Vagina (tissue), 2 donors: ENCODE measurements at places on chromosomes 11 and 22. TPM values are rescaled to one million over a fixed set of nuclear protein-coding genes. Genes with fewer than 3 reads are reported as not detected.

The CPSF7 gene
- total RNA-seq: 50.8 TPM

DNA sequence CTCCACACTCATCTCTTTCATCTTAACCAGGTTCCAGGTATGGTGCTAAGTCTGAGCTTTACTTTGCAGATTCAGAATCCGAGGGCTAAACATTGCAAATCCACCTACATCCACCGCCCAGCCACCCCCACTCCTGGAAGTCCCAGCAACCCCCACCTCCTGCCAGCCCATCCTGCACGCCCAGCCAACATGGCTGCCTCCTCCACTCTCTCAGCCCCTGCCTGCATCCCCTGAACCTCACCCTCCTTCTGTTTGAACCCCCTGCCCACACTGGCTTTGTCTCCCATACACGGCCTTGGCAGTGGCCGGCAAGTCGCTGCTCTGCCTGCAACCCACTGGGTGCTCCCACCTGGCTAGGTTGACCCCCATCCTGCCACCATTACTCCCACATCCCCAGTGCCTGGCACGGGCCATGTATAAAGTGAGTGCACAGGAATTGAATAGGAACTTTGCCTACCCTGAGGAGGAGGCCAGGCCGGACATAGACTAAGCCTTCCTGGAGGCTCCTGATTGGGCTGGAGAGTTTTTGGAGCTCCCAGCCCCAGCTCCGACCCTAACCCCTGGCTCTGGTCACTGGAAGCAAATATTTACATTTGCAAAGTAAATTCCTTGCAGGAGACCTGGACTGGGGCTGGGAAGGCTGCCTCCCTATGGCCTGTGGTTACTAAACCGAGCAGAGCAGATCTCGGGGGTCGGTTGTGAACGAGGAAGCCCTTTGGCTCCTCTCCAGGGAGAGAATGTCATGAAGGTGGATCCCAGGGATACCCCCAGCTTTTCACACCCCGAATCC is 14.4 kb downstream of the EMID1 start:
- DNase-seq: no peak
- no peaks in the 10 kb centered on the region for H3K36me3 ChIP-seq
- no peak overlapping the region for H3K27ac ChIP-seq
- H3K4me1 ChIP-seq: peaks cover 17% of the 10 kb centered on the region
- H3K4me3 ChIP-seq: no peak overlapping the region

GRCh38 chr11:65868076-65868667 is 4.4 kb downstream of the EFEMP2 start:
- no peaks in the 10 kb centered on the region for H3K27me3 ChIP-seq
- DNase-seq: no peak
- peaks cover 45% of the 10 kb centered on the region for H3K36me3 ChIP-seq
- no peak overlapping the region for H3K27ac ChIP-seq
- no peak overlapping the region for H3K4me3 ChIP-seq
- peaks cover 28% of the 10 kb centered on the region for H3K4me1 ChIP-seq

DNA sequence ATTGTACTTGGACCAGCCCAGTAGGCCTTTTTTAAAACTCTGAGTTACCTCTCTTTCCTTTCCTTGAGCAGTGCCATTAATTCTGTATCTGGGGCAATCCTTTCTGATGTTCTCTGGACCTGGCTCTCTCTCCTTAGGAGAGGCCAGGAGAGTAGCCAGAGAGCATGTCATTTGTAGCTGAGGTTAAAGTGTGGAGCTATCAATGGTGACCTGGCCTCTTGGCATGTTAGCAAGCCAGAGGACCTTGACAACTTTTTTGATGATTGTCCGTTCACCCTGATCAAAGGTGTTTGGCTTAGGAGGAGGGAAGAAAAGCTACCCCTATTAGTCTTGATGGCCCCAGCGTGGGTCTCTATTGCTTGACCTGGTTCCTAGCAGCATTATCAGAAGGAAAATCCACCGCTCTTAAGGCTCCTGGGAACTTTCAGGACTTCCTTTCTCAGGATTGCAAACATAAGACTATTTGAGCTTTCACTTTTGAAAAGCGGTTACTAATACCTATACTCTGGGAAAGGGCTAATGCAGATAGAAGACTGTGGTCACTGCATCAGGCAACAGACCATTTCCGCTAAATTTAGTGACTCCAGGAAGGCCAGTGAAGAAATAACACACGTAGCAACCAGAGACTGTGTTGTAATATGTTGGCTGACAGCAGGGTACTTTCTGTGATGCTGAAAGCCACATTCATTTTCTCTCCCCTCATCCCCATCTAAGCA is 18.2 kb downstream of the LIMK2 start:
- H3K4me3 ChIP-seq: no peak overlapping the region
- H3K36me3 ChIP-seq: no peaks in the 10 kb centered on the region
- no peaks in the 10 kb centered on the region for H3K27me3 ChIP-seq
- H3K27ac ChIP-seq: peak overlapping the region; percentile 44
- H3K4me1 ChIP-seq: peaks cover 19% of the 10 kb centered on the region

DNA sequence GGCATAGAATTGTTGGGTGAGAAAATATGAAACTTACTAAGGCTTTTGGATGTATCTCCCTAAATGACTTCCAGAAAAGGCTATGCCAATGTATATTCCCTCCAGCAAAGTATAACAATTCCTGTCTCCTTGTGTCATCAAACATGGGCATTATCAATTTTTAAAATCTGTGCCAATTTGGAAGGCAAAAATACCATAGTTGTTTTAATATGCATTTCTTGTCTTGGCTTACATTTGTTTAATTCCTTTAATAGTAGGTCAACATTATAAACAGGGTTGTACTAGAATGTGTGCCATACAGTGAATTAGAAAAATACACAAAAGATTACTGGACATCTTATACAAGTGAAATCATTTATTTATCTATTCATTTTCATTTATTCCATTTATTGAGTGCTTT is 41.6 kb downstream of the DCUN1D5 start:
- DNase-seq: no peak
- no peaks in the 10 kb centered on the region for H3K36me3 ChIP-seq
- no peaks in the 10 kb centered on the region for H3K4me1 ChIP-seq
- H3K4me3 ChIP-seq: no peak overlapping the region
- no peaks in the 10 kb centered on the region for H3K27me3 ChIP-seq
- no peak overlapping the region for H3K27ac ChIP-seq
